ENCODE measurements at places on chromosomes 16 and 17.

- DNase-seq = no peak
Observed at GRCh38 chr17:75454193-75454592, 2.2 kb upstream of the TMEM94 start.

- peak; percentile 77 for DNase-seq
Observed at GRCh38 chr17:39197380-39198185, at the start of gene CACNB1. CACNB1 (minus strand) TSS chr17:39197669; CDS start chr17:39197495, 174 bp downstream.

DNA sequence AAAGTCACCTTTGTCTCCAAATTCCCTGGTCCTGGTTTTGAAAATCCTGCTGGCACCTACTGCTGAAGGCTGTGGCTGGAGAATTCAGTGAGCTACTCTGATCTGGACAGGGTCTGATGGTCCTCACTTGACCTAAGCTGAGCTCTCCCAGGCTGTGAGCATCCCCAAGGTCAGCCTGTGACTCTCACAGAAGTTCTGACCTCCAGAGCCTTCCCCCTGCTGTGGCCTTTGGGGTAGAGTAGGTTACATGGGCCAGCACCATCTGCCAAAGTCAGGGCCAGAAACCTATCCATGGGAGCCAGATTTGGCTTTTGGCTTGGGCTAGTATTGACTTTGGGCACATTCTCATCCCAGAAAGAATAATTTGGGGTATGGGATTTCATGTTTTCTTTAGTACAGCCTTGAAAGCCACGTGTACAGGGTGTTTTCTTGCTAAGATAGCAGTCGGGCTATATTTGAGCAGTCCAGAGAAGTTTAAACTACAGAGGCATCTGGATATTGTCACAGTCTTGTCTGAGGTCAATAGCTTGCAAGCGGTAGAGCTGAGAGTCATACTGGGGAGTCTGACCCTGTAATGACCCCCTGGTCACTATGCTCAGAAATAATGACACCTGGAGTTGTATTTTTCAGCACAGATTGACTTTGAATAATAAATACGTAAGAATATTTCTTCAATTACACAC, 6.2 kb upstream of the AGRP start:
- no peak for DNase-seq

GRCh38 chr17:44004077-44004760, at the start of gene NAGS:
NAGS (plus strand) TSS chr17:44004622; CDS start chr17:44004664, 42 bp downstream.
- DNase-seq = no peak

DNA sequence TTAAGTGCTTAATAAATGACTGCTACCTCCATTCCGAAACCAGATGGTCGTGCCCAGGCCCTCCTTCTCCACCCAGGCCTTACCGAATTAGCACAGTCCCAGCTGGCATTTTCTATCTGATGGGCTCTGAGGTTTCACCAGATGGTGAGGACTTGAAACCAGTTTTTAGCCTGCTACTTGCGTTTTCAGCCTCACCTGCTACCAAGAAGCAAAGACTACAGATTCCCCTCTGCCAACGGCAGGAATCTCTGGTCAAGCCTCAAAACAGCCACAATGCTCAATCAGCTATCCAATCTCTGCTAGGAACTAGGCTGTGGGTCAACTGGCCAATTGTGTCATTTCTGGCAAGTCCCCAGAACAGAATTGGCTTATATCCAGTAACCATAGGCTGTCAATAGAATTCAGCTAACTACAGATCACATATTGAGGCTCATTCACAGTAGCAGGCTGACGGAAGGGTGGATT, 11.7 kb downstream of the PECAM1 start:
- DNase-seq = no peak

GRCh38 chr17:75721463-75722011, 278 bp downstream of the ITGB4 start:
- no peak for DNase-seq

DNA sequence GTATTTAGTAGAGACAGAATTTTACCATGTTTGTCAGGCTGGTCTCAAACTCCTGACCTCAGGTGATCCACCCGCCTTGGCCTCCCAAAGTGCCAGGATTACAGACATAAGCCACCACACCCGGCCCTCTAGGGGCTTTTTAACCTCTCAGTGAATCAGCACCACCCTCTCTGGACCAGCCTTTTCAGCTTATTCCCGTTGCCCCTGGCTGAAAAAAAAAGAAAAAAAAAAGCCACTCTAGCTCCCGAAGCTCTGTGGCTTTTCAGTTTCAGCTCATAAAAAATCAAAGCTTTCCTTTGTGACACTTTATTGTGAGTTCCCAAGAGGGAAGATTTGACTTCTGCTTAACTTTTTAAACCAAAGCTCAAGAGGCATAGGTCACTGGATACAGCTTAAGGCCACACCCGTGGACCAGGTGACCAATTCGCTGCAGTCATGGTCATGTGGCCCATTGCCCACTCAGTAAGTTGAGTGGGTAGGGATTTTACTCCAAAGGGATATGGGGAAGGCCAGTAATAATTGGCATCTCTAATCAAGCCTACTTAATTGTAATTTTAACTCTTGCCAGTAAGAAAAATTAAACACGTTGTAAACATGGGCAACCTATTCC, 46.6 kb upstream of the MED13 start:
- DNase-seq = no peak

GRCh38 chr17:48505788-48506187, 25.0 kb downstream of the HOXB1 start:
- peak; percentile 89 for DNase-seq
